ENCODE measurements at places on chromosomes 2 and 18. TPM values are rescaled to one million over a fixed set of nuclear protein-coding genes. Genes with fewer than 3 reads are reported as not detected.

Gene COL3A1
- total RNA-seq, result 177 TPM

Gene TCF7L1
- total RNA-seq, result 7.6 TPM

Gene PMAIP1
- 9.1 TPM for total RNA-seq

Gene MEP1B
- not detected for total RNA-seq

Gene GAD1
- total RNA-seq, result not detected

Gene LOXHD1
- total RNA-seq, result 2.4 TPM

Gene LYPD6B
- total RNA-seq, result 1.1 TPM

Gene TNFAIP6
- total RNA-seq, result 9.8 TPM

Gene MC4R
- not detected for total RNA-seq

Gene SMYD5
- total RNA-seq, result 12.6 TPM

Gene ACTR3
- total RNA-seq, result 286 TPM

Gene VSNL1
- total RNA-seq, result not detected

Gene CFAP65
- total RNA-seq, result not detected

Gene WDR75
- 41.3 TPM for total RNA-seq

Gene GREB1L
- 0.79 TPM for total RNA-seq

Gene RNF152
- 3.1 TPM for total RNA-seq

Gene CYP26B1
- total RNA-seq, result 6.7 TPM

Gene LYPD6
- 0.40 TPM for total RNA-seq

Gene NOTO
- not detected for total RNA-seq

Gene MIB1
- total RNA-seq, result 28.7 TPM

Gene CCDC85A
- total RNA-seq, result 2.1 TPM

Gene DQX1
- total RNA-seq, result not detected

Gene VIT
- total RNA-seq, result not detected

Gene ABCG8
- total RNA-seq, result 0.46 TPM

Gene TXNDC2
- 0.93 TPM for total RNA-seq

Gene CNDP1
- total RNA-seq, result not detected

Gene WDR7
- total RNA-seq, result 55.3 TPM

Data from spleen (tissue), 13 donors.